Renal cortical epithelial cell (primary cell): ENCODE measurements at places on chromosomes 3 and 15. TPM values are rescaled to one million over a fixed set of nuclear protein-coding genes. Genes with fewer than 3 reads are reported as not detected.

Gene SYNPR
- not detected in 2 replicates for total RNA-seq

Gene SMAD6
- 2.6 and 20.8 TPM in 2 replicates for total RNA-seq

GRCh38 chr3:197300361-197300760, 1.9 kb upstream of the DLG1 start:
- DNase-seq, result peak; percentile 81

DNA sequence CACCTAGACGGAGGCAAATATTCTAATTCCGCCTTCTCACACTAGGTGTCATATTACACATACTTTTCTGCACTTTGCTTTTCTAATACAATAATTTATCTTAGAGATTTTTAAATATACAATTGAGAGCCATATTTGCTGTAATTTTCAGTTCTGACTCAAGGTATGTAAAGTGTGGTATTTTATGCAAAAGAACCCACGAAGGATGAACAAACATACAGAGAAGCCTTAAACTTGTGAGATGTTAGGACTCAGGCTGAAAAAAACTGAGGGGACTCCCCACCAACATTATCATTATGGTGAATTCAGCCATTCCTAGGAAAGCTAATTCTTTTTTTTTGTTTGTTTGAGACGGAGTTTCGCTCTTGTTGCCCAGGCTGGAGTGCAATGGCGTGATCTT, 9.6 kb downstream of the ZBTB11 start:
- no peak for DNase-seq

Gene AMOTL2
- 141 and 180 TPM in 2 replicates for total RNA-seq
